ENCODE measurements at places on chromosomes 7 and 10.

- DNase-seq, result no peak
Observed at GRCh38 chr10:120927352-120927751, 76.2 kb downstream of the WDR11 start.

DNA sequence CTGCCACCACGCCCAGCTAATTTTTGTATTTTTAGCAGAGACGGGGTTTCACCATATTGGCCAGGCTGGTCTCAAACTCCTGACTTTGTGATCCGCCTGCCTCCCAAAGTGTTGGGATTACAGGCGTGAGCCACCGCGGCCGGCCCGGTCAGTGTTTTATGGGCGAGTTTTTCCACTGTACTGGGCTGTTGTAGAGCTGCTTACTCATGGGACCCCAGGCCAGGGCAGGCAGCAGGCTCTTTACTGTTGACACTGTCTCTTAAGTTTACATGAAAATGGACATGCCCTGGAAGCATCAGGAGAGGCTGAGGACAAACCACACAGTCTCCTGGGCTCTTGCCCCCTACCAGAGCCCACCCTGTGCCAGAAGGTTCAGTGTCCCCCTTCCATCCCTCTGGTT lies 11.2 kb downstream of the NACAD start:
- no peak for DNase-seq

DNA sequence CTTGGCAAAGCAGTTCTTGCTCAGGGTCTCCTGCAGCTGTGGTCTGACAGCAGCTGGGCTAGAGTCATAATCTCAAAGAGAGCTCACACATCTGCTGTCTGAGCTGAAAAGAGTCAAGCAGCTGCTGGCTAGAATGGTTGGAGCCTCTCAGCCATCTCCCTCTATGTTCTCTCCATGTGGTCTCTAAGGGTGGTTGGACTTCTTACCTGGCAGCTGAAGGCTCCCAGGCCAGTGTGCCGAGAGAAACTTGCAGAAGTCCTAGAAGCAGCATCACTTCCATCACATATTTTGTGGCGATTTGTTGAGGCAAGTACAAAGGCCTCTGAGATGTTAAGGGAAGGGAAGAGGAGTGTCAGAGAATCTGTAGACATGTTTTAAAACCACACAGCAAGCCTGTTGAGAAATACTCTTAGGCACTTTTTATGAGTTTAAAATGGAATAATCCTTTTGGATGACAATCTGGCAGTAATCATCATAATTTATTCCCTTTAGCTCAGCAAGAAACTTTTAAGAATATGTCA lies 93.2 kb downstream of the REEP3 start:
- no peak for DNase-seq

DNA sequence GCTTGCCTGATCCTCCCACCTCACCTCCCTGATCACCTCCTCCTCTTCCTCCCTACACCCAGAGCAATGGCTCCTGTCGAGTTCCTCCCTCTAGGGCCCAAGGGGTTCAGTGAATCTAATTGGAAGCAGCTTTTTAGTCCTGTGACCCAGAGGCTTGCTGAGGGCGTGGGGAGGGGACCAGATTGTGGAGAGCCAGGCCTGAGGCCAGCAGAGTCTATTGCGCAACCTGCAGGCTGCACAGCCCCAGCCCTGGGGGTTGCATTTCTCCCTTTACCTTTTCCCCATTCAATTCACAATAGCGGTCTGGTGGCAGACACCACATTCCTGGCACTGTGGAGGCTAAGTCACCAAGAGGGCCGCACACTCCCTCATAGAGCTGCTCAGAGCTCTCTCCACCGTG lies 32.5 kb downstream of the GHRHR start:
- no peak for DNase-seq

DNA sequence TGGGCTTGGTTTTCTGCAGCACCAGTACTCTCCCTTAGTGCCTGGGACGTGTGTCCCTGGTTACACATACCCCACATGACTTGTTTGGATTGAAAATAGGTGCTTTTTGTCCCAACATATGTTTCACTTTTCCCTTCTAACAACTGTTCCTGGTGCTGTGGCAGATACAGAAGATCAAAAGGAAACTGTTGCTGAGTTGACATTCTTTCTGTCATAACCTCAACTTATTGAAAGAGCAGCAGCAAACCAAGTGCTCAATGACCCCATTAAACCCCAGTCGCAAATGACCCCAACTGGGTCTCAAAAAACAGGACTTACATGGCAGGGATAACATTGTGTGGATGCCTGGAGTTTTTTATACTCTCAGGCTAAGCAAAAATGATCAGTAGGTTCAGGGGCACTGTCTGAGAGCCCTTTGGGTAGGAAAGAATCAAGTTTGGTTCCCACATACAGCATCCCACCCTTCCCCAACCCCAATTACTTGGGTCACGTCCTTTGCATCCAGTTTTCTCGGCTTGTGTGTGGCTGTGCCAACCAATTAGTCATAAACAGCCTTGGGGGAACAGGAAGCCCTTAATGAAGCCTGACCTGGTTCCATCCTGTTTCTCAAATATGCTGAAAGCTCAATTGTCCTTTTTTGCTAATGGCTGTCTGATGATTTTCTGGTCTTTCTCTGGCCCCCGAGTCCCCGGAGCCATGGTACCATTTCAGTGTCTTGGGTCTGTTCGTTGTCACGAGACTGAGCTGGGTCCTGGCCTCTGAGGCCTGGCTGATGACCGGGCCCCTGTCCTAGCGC lies 4.9 kb downstream of the HKDC1 start:
- DNase-seq, result no peak

All from CD4-positive, alpha-beta T cell treated with Interferon gamma for 1 hour (primary cell).